ENCODE measurements at places on chromosomes 5 and 9.
A peak's percentile ranks its signal among the peaks of the same experiment; 100 is the strongest.

GRCh38 chr5:88785746-88786565 lies 97.0 kb downstream of the MEF2C start:
- no peak for DNase-seq

- no peak for DNase-seq
Measured at GRCh38 chr5:55935371-55935770, 59.4 kb downstream of the IL6ST start.

DNA sequence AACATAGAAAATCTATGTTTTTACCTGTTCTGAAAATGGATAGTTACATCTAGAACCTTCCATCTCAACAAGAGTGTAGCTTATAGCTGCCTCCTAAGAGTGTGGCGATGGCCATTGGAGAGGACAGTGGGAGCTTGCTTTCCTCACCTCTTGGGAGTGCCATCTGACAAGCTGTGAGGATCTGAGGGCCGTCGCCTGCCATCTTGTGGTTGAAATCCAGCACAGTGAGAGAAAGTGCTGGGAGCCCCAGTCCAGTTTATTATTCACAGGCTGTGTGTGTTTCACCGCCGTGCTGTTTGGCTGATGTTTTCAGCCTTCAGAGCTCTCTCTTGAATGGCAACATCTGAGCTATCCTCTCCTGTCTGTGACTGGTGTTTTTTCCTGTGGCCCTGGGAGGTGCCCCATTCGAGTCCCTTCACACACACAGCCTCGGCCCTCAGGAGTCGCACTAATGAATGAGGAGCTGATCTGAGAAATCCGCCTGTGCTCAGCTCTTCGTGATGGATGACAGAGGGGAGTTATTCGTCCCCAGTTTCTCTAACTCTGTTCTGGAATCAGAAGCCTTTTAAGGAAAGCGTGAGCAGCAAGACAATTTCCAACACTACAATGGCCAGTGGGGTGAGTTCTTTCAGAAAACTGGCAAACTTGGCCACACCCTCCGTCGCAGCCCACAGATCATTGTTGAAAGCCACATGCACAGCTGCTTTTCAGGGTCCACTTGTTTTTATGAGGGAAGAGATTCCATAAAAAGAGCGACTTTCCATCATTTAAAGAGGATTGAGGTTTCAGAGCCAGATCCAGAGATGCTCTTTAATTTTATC lies 170.3 kb downstream of the PDZD2 start:
- DNase-seq, result no peak

DNA sequence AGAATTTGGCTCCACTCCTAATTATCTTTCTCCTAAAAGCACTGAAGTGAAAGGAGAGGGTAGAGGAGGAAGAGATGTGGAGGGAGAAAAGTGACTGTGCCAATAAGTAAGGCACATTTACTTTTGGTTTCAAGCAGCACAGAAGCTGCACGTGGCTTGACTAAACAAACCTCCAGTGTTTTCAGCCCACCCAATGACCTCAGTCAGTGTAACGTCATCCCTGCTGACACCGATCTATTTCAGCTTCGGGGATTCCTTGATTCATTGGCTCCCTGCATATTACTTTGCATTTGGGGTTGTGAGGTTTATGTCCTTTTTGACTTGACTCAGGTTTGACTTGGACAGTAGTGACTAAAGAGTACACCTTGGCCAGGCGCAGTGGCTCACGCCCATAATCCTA lies 35.6 kb upstream of the NIM1K start:
- no peak for DNase-seq

DNA sequence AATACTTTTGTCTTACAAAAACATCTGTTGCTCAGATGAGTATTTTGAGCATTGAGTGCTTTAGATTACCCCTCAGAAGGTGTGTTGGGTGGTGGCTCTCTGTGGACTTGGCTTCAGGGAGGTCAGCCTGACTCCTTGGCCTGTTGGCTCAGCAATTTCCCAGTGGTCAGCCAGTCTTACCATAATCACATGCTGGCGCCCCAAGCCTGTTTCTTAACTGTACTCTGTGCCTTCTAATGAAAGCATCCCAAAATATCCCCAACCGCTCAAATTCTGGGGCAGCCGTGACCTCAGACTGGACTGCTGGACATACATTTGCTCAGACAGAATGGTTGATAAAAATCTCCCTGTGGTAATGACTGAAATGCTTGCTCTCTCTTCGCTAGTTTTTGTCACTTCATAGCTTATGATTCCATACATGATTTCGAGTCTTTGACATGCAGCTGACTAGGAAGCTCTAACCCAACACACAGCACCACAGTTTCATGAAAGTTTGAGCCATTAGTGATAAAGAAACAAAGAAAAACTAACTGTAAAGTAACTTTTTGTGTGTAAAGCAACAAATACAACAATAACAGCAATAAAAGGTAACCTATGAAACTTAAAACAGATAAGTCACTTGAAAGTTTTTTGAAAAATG lies 562.2 kb upstream of the MEF2C start:
- no peak for DNase-seq

DNA sequence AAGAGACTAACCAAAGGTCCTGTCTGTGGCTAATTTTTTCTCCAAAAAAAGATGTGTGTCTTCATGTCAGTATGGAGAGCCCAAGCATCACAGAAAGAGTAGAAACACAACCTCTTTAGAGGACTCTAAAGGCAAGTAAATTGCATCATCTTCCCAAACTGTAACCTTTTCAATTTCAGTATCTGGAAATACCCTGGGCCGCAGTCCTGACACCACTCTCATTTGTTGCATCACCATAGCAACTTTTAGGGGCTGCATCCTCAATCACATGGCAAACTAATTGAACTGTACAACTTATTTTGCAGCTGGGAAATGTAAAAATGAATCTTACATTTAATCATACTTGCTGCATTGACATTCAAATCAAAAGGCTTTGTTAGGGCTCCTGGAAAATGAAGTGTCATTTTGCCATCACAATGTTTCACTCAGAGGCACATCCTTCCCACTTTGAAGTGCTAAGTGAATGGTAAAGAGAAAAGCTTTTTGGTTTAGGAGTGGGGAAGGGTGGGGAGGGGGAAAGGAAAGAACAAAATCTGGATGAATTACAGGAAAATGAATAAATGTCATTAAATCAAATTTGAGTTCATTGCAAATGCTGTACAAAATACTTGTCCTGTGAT lies 60.6 kb upstream of the GRIA1 start:
- no peak for DNase-seq

DNA sequence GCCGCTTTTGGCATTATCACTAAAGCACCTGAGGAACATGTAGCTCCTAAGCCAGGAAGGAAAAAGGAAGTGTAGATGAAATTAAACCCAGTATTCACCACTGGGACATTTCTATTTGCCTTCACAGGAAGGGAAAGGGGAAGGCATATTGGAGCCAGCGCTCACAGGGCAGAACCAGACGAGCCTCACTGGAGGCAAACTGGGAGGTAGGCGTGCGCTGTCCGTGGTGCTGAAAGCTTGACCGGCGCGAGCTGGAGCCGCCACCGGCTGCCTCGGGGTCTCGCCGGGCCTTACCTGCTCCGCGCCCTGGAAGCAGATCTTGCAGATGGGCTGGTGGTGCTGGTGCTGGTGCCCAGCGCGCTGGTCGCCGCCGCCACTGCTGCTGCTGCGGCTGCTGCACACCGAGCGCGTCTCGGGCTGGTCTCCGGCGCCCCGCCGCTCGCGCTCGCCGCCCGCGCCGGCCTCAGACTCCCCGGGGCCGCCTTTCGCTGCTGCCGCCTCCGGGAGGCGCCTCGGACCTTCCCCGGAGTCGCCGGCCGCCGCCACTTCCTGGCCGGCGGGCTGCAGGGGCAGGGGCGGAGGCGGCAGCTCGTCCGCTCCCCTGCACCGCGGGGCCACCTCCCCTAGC lies 732 bp downstream of the MARCHF11 start:
- peak; percentile 9 for DNase-seq

DNA sequence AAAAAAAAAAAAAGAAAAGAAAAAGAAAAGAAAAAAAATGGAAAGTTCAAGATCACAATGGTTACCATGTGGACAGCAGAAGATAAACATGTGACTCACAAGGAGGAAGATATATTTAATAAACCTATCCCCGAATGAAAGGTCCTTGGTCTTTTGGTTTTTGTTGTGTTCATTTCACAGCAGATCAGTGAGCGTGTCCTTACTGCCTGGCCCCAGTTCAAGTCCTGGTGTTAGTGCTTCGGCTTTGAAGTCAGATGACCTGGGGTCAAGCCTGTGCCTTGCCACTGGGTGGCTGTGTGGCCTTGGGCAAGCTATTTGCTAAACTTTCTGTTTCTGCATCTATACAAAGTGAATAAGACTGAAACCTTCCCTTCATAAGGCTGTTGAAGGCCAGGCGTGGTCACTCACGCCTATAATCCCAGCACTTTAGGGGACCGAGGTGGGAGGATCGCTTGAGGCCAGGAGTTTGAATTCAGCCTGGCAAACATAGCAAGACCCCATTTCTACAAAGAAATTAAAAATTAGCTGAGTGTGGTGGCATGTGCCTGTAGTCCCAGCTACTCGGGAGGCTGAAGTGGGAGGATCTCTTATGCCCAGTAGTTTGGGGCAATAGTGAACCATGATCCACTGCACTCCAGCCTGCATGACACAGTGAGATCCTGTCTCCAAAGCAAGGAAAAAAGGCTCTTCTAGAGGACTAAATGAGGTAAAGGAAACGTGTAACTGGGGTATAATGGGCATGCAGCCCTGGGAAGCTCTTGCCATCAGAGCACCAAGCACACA lies 94.5 kb upstream of the SPATA31D4 start:
- DNase-seq, result no peak
